H1 (cell line): ENCODE measurements at places on chromosomes 4 and X. TPM values are rescaled to one million over a fixed set of nuclear protein-coding genes. Genes with fewer than 3 reads are reported as not detected.

DNA sequence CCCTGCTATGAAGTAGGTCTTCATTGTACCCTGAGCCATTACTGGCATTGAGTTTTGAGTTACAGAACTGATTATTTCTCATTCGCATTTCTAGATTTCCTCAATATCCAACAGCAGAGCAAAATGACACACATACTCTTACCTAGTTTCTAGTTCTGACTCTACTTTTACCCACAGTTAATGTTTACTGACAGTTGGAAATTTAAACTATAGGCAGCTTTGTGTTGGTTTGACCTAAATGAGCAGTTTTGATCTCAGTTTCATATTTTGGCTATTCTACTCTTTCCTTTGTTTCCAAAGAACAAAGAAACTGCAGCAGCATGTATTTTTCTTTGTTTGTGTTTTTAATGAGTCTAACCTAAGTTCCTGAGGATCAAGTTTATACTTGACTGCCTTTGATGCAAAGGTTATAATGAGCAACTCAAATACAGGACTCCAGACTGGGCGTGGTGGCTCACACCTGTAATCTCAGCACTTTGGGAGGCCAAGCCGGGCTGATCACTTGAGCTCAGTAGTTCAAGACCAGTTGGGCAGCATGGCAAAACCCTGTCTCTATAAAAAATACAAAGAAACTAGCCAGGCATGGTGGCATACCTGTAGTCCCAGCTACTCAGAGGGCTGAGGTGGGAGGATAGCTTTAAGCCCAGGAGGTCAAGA lies 30.4 kb downstream of the TXK start:
- no peak for DNase-seq
- no peaks in the 10 kb centered on the region for H3K27me3 ChIP-seq
- no peak overlapping the region for H3K27ac ChIP-seq
- H3K4me1 ChIP-seq: no peaks in the 10 kb centered on the region
- no peaks in the 10 kb centered on the region for H3K36me3 ChIP-seq
- H3K4me3 ChIP-seq: no peak overlapping the region

DNA sequence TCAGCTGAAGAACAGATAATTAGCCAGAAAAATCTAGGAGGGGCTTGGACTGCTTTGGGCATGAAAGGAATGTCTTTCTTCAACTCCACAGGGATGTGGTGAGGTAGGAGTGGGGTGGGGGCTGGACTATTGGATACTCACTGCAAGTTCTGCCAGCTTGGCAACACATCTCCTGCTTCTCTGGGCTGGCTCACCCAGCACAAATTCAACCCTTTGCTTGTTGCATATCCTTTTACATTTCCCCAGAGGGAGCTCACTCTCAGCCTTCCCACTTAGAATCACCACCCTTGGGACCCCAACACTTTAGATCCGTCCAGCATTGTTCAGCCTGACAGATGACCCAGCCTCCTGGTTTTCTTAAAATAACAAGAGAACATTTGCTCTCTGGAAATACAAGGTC lies 120.6 kb downstream of the KDR start:
- no peak for DNase-seq
- no peaks in the 10 kb centered on the region; the same call in 1 of the 2 replicates for H3K4me1 ChIP-seq
- no peak overlapping the region for H3K4me3 ChIP-seq
- H3K36me3 ChIP-seq: no peaks in the 10 kb centered on the region
- no peak overlapping the region for H3K27ac ChIP-seq

- no peak for DNase-seq
- no peaks in the 10 kb centered on the region for H3K27me3 ChIP-seq
- H3K27ac ChIP-seq: no peak overlapping the region
- no peaks in the 10 kb centered on the region for H3K36me3 ChIP-seq
These were observed 29.2 kb downstream of the SULT1E1 start for GRCh38 chr4:69830560-69831269.

SRP72 gene
- 139 and 144 TPM in 2 replicates for total RNA-seq

COL4A6 gene
- 10.4 and 11.8 TPM in 2 replicates for total RNA-seq
